ENCODE measurements at places on chromosomes 3 and 15. TPM values are rescaled to one million over a fixed set of nuclear protein-coding genes. Genes with fewer than 3 reads are reported as not detected.

GRCh38 chr15:52765785-52766184, 24.4 kb downstream of the ONECUT1 start:
- peak; percentile 62 for DNase-seq

DNA sequence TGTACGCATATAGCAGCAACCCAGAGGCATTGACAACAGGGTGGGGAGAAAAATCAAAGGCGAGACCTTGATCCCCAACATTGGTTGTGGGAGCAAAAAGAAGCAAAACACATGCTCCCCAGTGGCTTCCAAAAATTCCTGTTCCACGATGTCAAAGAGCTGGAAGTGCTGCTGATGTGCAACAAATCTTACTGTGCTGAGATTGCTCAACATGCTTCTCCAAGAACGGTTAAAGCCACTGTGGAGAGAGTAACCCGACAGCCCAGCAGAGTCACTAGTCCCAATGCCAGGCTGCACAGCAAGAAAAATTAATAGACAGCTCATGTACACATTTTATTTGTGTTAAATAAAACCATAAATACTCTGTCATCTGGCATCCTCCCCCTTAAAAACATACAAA, 179.9 kb upstream of the PFN2 start:
- DNase-seq, result no peak

DNA sequence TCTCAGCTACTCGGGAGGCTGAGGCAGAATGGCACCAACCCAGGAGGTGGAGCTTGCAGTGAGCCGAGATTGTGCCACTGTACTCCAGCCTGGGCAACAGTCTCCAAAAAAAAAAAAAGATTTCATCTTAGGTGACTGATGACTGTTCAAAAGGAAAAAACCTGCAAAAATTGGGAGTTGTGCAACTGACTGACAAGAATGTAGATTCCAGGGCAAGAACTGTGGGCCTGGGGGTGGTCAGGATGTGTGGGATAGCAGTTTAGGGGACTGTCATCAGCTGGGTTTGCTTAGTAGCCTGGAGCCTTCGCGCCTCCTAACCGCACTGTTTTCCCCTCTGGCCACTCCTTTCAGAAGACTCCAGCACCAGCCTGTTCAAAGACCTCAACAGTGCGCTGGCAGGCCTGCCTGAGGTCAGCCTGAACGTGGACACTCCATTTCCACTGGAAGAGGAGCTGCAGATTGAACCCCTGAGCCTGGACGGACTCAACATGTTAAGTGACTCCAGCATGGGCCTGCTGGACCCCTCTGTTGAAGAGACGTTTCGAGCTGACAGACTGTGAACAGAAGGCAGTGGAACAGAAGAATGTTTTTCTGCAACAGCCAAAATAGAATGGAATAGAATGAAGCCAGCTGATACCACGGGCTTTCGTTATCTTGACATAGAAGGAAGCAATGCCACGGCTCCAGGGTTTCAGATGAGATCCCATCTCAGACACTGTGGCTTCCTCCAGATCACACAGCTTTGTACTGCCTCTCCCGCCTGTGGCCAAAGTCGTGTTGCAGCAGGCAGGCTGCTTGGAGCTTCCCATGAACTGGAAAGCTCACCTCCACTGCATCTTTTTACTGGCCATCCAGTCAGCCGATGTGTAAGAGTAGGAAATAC, 75.3 kb upstream of the BLM start:
- no peak for DNase-seq

DNA sequence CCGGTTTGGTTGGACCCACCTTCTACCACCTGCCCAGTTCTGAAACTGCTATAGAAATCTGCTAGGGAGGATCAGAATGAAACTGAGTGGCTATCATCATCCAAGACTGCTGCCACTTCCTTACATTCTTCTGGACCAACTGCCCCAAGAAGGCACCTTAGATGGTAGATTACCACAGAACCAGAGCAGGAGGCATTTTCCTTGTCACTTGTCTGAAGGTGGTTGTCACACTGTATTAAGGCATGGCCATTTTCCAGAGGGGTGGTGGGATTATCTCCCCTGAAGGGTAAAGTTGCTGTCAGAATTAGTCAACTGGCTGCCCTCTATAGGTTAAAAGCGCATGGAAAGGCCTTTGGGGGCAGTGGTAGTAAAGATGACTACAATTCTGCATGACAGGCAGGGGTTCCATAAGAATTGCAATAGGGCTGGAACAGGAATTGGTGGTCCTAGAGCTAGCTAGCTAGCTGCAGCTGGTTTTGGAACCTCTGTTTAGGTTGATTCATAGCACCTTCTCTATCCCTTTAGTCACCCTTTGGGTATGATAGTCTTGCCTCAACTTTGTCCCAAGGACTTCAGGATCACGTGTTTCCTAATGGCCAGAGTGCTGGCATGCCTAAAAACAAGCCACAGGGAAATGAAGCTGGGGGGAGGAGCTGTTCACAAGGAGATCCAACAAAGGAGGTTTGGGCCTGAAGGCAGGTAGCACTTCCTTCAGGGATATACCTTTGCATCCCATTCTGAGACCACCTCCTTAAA, 4.8 kb upstream of the CSPG5 start:
- no peak for DNase-seq

The SHC4 gene
- total RNA-seq, result 0.22 TPM

The CPNE9 gene
- total RNA-seq, result under 0.01 TPM

Measured in lung microvascular endothelial cell (primary cell).